ENCODE measurements at places on chromosomes 2 and 18.

- DNase-seq: no peak
These were observed 15.5 kb upstream of the CD226 start for GRCh38 chr18:69963196-69963595.

DNA sequence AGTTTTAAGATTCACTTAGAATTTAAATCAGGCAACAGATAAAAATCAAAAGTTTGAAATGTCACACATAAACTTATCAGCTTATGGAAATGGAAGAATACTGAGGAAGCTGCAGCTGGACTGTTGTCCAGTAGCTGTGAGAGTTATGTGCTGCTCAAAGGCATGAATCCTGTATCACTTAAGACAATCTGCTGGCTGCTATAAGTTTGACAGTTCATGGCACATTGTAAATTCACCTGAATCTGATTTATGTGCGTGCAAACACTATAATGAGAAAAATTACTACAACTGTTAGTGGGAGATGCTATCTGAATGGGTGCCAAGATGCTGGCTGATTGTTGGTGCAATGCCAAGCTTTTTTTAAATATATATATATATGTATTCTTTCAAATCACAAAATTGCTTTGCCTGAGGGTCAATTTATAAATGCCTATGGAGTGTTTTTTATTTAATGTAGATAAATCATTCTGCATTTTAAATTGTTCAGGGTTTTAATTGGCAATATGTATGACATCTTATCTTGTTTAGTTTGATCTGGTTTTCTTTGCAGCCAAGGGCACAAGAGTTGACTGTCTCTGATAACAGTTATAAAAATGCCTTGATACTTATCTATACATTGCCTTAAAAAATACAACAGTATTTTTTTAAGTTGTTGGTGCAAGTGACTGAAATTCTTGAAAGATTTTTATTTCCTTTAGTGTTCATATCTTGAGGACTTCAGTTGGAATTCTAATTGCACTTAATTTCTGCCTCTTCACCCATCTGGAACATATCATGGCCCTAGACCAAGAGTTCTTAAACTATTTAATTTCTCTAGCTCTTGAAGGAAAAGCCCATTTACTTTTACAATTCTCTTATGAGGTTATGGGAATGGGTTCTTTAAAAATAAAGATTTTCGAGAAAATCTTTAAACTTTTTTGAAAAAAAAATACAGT lies 48.7 kb downstream of the CAVIN2 start:
- no peak for DNase-seq

DNA sequence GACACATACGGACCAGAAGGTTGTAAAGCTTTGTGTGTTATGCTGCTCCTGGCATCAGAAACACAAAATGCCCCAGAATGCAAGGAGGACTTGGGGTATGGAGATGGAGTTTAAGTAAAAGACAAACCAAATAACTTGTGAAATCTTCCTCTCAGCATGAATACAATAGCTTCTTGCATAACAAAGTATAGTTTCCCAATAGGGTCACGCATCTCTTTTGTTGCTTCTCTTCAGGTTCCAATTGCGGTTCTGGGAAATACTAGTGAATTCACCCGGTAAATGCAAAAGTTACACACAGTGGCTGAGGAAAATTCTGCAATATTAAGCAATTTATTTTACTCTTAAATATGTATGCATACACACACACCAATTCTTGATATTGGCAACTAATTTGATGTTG lies 339.2 kb upstream of the EPHA4 start:
- no peak for DNase-seq

DNA sequence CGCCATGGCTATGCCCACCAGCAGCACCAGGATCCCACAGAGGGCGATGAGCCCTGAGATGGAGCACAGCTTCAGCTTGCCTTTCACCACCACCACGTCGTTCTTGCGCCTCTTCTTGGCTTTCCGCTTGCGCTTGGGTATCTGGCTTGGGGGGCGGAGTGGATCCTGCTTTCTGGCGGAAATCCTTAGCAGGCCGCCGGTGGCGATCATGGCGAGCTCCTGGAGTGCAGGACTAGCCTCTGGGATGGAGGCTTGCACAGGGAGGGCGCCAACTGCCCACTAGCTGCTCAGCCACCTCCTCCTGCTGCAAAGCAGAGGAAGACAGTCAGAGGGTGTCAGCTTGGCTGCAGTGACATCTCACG lies 3.5 kb downstream of the TMEM200C start:
- no peak for DNase-seq

DNA sequence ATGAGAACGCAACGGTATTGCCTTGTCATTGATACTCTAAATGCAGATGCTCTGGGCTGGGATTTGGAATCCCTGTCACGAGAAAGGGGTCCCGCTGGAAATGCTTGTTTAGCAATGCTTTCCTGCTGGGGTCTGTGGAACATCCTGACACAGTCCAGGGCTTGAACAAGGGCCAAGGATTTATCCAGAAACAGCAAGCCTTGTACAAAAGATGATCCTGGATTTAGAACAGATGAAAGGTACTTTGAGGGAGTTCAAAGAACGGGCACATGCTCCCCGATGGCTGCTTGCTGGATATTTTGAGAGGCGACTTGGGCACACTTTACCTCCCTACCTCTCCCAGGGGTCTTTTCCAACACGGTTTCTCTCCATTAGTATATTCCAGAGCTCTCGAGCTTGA lies 108.1 kb upstream of the CELF4 start:
- no peak for DNase-seq

DNA sequence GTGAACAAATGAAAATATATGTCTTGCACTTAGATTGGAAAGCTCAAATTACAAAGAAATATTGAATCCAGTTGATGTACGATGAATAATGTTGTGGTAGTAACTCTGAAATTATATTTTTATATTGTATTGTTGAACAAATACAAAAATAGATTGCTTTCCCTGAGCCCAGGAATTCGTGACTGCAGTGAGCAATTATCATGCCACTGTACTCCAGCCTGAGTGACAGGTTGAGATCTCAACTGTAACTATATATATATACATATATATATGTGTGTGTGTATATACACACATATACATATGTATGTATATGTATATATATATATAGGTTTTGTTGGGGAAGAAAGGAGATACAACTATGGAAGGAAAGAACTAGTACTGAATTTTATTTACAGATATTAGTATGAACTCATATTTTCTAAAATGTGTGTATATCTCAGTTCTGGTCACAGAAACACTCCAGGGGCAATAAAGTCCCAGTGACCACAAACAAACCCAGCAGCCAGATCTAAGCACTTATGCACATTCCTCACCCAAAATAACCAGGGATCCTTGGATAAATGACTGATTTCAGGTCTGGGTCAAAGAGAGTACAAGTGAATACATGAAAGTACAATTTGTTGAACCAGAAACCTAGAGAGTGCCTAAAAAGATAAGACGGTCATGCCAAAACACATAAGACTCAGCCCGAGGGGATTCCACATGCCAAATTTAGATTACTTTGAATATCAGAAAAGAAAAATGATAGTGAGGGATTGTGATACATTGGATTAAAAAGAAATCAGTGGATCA lies 146.3 kb downstream of the TMX3 start:
- no peak for DNase-seq

Data from ELR (cell line).